ENCODE measurements at places on chromosomes 7 and 10. TPM values are rescaled to one million over a fixed set of nuclear protein-coding genes. Genes with fewer than 3 reads are reported as not detected.

- no peak overlapping the region for H3K27ac ChIP-seq
- DNase-seq, result no peak
- no peak overlapping the region for H3K4me3 ChIP-seq
- no peaks in the 10 kb centered on the region for H3K36me3 ChIP-seq
Measured at GRCh38 chr10:128390596-128390995, 264.4 kb upstream of the MKI67 start.

GRCh38 chr7:66353547-66353946, 148.4 kb downstream of the TPST1 start:
- H3K27ac ChIP-seq, result no peak overlapping the region
- no peaks in the 10 kb centered on the region for H3K27me3 ChIP-seq
- H3K4me3 ChIP-seq, result no peak overlapping the region
- H3K4me1 ChIP-seq, result no peaks in the 10 kb centered on the region
- no peaks in the 10 kb centered on the region for H3K36me3 ChIP-seq
- DNase-seq, result no peak

DNA sequence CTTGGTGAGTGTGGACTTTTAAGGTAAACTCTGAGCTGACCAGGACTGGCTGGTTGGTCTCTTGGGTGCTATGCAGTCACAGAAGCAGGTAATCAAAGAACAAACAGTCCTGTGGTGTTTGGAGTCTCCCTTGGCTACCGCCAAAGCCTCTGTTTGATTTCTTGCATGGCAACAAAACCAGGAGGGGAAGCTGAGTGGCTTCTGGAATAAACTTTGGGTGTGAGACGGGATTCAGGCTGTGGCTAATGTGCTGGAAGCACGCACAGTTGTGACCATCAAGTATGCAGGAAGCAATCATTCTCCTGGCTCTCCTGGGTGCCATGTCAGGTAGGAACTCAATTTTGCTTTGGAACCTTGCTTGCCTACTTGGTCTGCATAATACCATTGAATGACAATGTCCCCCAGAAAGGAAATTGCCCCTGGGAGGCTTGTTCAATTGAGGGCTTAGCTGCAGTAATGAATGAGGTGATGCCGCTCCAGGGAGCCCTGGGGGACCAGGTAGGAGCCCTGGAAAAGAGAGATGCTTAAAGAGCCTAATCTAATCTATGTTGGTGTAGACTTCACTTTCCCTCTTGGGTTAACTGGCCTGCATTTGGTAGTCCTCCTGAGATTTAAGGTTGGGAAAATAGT, at the start of gene CDHR3:
Gene CDHR3, plus strand, starts transcription at position 227 of the 630 bp plus-strand sequence. Its CDS starts 55 bp downstream, at position 282.
- H3K27ac ChIP-seq, result no peak within 1 kb of the TSS
- no peak within 1 kb of the TSS for H3K4me3 ChIP-seq
- no peaks in the 10 kb centered on the region for H3K36me3 ChIP-seq
- H3K27me3 ChIP-seq, result no peaks in the 10 kb centered on the region

CTAGE8 gene
- total RNA-seq, result 0.67 TPM

MAGI2 gene
- total RNA-seq, result 0.05 TPM

All from GM12878 (cell line).